ENCODE measurements at places on chromosomes 6 and 20. TPM values are rescaled to one million over a fixed set of nuclear protein-coding genes. Genes with fewer than 3 reads are reported as not detected.

DNA sequence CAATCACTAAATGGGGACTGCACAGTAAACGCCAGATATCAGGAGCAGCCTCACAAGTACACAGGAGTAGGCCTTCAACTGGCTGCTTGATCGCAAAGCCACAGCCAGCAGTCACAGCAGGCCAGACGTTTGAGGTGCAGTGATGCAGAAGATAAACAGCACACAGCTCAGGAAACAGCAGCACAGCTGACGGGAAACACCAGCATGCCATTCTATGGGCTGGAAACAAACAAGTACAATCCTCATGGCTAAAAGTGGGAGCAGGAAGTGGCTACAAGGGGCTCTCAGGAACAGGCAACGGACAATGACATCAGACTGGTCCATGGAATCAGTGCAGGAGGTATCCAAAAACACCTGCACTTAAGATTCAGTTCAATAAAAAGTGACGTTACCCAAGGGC is 111.0 kb downstream of the DTNBP1 start:
- H3K27me3 ChIP-seq = no peaks in the 10 kb centered on the region
- H3K4me1 ChIP-seq = no peaks in the 10 kb centered on the region
- no peak overlapping the region for H3K4me3 ChIP-seq
- H3K36me3 ChIP-seq = no peaks in the 10 kb centered on the region
- H3K27ac ChIP-seq = no peak overlapping the region

- H3K27me3 ChIP-seq = peaks cover 17% of the 10 kb centered on the region
- DNase-seq = no peak
- no peaks in the 10 kb centered on the region for H3K36me3 ChIP-seq
- H3K4me3 ChIP-seq = no peak overlapping the region
Measured at GRCh38 chr20:45176526-45177267, 2.0 kb downstream of the PI3 start.

DNA sequence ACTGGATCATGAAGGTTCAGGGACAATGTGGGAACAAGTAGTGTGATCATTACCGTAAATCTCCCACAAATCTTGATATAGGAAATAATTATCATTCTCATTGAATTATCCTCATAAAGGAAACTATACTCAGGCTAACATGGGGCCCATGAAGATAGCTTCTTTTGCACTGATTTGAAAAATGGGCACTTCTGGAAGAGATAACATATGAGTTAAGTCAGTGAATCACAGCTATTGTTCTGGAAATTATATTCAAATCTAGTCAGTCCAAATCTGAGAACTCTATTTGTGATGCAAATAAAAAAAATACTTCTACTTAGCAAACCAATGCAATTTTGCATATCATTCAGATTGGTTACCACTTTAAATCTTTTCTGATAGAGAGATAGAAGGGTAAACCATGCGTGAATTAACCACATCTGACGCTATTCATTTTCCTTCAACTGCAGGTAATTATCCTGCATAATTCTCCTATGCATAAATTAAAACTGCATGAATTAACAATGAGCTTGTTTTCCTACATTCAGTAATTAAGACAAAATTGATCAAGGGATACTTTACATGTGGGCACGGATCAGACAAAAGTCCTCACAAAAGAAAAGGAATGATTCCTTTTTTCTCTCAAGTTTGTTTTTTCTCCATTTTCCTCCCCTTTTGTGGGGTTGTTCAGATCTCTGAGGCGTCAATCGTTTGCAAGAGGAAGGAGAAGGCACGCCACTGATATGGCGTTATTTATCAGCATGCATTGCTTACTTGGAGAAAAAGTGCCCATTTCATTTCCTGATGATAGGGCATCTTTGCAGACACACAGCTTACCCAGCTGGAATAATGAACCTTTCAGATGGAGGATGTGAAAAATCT is 36.4 kb downstream of the RIPOR2 start:
- no peak overlapping the region for H3K4me3 ChIP-seq
- no peaks in the 10 kb centered on the region for H3K36me3 ChIP-seq
- H3K27ac ChIP-seq = no peak overlapping the region
- no peaks in the 10 kb centered on the region for H3K4me1 ChIP-seq
- DNase-seq = no peak

The PIGU gene
- 45.5 TPM for total RNA-seq

Data from HepG2 (cell line).